ENCODE measurements at places on chromosomes 2 and 18.
A peak's percentile ranks its signal among the peaks of the same experiment; 100 is the strongest.

- DNase-seq, result no peak
Measured at GRCh38 chr2:31237348-31238017, 3.5 kb downstream of the EHD3 start.

DNA sequence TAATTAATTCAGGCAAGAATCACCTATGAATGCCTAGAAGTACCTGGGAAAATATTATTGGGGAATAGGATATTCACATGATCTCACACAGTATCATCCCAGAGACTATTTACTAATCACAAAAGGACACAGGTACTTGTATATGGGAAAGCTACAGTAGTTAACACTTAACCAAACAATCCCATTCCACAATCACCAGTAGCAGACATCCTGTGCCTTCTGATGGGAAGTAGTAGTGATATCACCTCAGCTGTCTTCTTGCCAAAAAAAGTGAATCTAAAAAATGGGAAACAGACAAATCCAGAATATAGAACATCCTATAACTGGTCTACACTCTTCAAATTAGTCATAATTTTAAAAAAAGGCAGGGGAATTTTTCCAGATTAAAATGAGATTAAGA, 75.6 kb upstream of the CCDC150 start:
- DNase-seq, result no peak

- peak; percentile 78 for DNase-seq
Measured at GRCh38 chr2:45494275-45494977, 116.6 kb downstream of the SRBD1 start.

GRCh38 chr18:3211236-3211992, 8.4 kb downstream of the MYOM1 start:
- DNase-seq, result no peak

DNA sequence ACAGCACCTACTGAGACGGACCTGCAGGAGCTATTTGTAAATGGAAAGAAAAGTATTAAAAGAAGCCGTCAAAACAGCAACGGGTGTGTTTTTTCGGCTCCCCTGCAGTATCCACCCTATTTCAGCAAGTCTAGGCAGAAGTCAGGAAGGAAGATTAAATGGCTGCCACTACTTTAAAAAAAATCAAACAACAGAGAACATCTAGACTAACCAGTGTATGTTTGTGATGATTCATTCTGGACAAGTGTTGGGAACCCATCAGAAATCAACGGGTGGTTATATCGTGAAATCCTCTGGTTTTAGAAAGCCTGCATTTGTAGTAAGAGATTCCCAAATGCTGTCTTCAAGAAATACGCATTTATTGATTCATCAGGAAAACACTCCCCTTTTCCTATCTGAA, 9.0 kb downstream of the PMAIP1 start:
- no peak for DNase-seq

DNA sequence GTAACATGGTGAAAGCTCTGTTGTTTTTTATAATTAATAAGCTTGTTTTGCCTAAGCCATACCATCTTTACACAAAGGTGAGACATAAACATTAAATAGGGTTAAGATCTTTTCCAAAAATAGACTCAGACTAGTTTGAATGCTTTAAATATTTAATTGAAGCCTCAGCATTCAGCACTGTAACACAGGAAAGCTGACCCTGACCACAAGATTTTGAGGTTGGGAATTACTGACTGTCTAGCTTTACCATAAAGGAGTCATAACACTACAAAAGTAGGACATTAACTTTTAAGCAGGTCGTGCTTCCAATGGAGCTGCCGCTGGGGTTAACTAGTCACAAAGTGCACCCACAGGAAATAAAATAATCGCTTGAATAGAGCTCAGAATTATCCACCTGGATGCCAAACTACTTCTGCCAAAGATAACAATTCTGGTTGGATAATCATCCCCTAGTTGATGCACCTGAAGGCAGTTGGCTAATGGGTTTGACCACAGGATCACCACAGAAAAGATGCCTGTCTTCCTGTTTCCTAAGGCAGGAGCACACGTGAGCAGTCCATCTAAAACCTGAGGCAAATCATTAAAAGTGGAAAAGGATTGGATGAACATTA, 106.2 kb downstream of the COBLL1 start:
- no peak for DNase-seq

GRCh38 chr2:177245010-177245422, 19.5 kb downstream of the NFE2L2 start:
- DNase-seq, result peak; percentile 91

- DNase-seq, result no peak
Measured at GRCh38 chr18:26225022-26225693, 1.1 kb upstream of the TAF4B start.

- no peak for DNase-seq
Measured at GRCh38 chr2:9819551-9819950, 23.7 kb upstream of the TAF1B start.

- DNase-seq, result no peak
Measured at GRCh38 chr2:199468561-199469513, 11.1 kb upstream of the SATB2 start.

GRCh38 chr2:99636144-99637034, 146.6 kb upstream of the REV1 start:
- DNase-seq, result peak; percentile 22

- DNase-seq, result no peak
Measured at GRCh38 chr18:34970106-34970505, 71.1 kb upstream of the MAPRE2 start.

- DNase-seq, result peak; percentile 53
Measured at GRCh38 chr2:120293096-120294007, 40.7 kb downstream of the RALB start.

- peak; percentile 12 for DNase-seq
Measured at GRCh38 chr18:57869221-57869620, 66.1 kb upstream of the ATP8B1 start.

DNA sequence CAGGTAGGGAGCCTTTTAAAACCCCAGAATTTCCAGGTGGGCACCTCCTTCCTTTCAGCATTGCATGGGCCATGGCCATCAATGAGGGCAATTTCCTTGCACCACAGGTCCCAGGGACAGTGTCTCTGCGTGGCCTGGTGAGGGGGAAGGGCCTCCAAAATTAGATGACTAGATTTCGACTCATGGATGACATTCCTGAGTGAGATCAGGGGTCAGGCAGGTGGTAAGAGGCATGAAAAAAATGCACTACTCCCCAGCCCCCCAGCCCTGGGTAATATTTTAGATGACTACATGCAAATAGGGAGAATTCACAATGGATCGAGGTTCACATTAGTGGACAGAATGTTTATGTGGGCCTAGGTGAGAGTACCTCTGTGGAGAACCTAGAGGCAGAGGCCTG, 19.0 kb upstream of the IGFBP5 start:
- DNase-seq, result peak; percentile 58

DNA sequence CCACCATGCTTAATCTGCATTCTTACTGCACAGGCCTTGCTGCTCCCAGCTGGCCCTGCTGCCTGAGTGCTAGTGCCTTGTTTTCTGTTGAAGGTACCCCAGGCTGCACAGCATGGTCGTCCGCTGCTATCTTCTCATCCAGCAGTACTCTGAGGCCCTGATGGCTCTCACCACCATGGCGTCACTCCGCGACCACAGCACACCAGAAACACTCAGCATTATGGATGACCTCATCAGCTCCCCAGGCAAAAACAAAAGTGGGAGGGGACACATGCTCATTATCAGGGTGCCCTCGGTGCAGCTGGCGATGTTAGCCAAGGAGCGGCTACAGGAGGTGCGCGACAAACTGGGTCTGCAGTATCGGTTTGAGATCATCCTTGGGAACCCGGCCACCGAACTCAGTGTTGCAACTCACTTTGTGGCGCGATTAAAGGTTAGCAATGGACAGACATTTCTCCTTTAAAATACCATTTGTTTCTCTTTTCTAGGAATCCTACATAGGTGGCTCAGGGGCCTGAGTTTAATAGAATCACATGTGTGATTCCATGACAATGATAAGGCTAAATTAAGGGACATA, 110.5 kb downstream of the ESCO1 start:
- no peak for DNase-seq

- DNase-seq, result no peak
Measured at GRCh38 chr2:150001788-150002187, 414.2 kb upstream of the MMADHC start.

DNA sequence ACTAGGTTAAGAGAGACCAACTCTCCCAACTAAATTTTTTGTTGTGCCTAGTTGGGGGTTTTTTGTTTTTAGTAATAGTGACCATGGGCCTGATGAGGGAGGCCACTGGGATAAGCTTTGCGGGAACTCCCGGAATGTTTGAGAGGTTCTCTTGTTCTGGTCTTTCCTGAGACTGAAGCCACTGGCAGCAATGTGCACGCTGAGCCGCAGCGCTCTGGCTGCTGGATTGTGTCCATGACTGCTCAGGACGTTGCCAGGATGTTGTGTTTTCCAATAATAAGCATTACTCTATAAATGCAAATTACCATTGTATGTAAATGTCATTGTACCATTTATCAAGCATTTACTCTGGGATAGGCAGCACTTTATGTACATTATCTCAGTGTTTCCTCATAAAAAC, 126.1 kb downstream of the GALNT1 start:
- no peak for DNase-seq

DNA sequence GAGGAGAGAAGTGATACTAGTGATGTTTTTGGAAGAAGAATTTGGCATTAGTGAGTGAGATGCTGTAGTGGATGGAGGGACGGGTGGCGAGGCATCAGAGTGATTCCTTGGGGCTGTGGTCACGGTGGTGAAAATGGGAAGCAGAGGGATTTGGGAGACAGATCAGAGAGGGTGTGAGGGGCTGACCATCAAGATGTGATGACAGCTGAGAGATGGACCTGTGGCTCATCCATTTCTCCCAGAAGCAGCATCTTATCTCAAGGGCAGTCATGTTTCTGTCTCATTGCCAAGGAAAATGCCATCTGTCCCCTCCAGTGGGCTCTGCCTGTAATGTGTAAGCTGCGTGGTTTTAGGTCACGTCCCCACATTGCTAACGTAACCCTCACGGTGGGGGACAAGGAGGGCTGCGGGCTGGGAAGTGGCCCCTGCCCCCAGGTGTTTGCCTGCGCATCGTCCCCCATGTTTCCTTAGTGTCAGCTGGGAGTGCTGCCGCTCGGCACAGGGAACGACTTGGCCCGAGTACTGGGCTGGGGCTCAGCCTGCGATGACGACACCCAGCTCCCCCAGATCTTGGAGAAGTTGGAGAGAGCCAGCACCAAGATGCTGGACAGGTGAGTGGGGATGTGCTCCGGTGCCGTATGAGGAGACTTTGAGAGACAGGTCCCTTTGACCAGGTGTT, 91.0 kb downstream of the DGKD start:
- no peak for DNase-seq
